ENCODE measurements at places on chromosomes 12 and 14.

DNA sequence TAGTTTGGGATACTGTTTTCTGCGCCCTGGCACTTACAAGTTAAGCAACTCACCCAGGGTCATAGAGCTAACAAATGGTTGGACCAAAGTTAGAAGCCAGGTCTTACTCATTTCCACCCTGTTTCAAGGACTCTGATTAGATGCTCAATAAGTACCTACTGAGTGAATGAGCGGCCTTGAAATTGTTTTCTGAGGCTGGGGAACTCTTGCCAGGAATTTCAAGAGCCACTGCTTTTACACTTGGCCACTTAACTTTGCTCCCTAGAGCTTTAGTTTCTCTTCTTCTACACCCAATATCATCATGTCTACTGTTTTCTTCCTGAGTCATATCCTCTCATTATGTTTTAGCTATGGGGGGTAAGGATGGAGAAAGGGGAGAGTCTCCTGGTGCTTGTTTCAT is 431.6 kb downstream of the ZFP36L1 start:
- no peak for DNase-seq

DNA sequence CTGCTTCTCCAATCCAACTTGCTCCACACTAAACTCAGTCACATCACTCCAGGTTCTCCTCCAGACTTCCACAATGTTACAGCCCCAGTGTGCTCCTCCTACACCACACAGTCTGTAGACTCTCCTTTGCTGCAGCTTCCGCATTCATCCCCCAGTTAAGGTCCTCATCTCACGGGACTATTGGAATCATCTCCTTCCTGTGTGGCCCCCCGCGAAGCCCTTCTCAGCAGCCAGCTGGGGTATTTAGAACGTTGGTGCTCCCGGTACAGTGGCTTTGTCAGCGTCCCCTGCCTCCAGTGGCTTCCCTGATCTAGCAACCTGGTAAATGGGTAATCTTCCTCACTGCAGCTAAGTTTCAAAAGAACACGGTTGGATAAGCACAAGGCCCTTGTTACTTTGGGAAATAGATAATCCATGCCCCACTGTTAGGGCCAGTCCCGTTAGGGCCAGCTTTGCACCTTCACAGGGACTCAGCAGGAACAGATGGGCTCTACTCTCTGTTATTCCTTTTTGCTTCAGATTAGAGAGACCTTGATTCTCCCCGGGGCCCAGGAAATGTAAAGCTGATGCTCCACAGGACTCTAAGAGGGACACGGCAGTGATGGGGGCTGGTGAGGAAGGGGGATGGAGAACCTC is 823 bp upstream of the TSPAN11 start:
- no peak for DNase-seq

DNA sequence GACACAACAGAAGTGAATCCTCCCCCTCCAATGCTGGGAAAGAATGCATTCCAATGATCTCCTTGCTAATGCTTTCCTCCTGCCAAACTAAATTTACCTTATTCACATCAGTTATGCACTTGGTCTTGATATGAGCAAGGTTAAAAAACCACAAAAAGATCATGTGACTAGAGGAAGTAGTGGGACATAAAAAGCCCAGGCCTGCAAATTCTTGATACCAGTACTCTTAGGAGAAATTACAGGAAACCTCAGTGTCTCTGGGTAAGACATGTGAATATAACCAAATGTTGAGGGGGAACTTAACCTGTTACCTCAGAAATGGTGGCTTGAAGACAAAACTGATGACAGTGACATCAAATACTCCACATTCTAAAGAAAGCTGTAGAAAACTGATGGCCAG is 427.1 kb downstream of the RPS29 start:
- no peak for DNase-seq

DNA sequence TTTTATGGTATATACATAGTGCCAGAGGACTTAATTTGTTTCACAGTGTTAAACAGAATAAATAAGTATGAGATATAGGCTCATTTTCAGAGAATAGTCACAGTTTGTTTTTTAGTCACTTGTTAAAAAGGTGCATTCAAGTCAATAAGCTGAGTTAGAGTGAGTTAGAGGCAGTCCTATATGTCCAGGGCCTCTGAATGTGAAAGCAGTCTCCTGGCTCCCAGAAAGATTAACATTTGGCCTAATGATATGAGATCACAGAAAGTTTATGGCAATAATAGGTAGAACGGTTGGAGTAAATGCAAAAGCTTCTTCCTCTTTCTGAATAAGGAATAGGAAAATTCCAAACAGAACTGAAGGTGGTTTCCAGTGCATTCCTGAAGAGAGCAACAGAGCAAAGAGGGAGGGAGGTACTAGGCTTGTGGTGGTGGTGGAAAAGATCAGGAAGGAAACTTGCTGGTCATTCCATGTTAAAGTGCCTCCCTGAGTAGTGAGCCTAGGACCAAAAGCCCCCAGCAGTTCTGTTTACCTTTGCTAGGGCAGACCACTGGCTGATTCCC is 54.4 kb downstream of the SLC38A4 start:
- DNase-seq, result no peak

GRCh38 chr12:15863372-15863771 is 18.8 kb upstream of the STRAP start:
- no peak for DNase-seq

- no peak for DNase-seq
Observed at GRCh38 chr14:39157491-39157890, 12.6 kb downstream of the TRAPPC6B start.

- no peak for DNase-seq
Observed at GRCh38 chr14:98579140-98579539, 692.9 kb downstream of the BCL11B start.

GRCh38 chr12:92047393-92047826 is 98.2 kb downstream of the BTG1 start:
- DNase-seq, result no peak
